ENCODE measurements at places on chromosomes 4 and X. TPM values are rescaled to one million over a fixed set of nuclear protein-coding genes. Genes with fewer than 3 reads are reported as not detected.

- no peak for DNase-seq
Observed at GRCh38 chrX:70352496-70352895, 62.6 kb downstream of the KIF4A start.

- DNase-seq: no peak
Observed at GRCh38 chrX:16930392-16930791, 16.1 kb upstream of the REPS2 start.

DNA sequence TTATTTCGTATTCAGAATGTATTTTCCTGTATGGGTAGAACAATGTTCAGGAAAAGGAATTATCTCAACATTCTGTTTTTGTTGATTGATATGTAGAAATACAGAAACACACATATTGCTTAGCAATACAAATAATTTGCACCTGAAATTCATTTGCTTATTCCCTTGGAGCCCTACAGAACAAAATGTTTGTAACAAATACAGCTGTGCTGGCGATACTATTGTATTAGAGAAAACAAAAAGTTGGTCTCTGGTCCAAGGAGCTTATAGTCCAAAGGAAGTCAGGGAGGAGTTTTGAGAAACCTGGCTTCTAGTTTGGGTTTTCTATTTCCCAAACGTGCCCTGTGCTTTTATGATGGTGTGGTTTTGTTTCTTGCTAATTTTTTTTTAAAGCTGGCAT is 37.8 kb upstream of the CAPN6 start:
- no peak for DNase-seq

DNA sequence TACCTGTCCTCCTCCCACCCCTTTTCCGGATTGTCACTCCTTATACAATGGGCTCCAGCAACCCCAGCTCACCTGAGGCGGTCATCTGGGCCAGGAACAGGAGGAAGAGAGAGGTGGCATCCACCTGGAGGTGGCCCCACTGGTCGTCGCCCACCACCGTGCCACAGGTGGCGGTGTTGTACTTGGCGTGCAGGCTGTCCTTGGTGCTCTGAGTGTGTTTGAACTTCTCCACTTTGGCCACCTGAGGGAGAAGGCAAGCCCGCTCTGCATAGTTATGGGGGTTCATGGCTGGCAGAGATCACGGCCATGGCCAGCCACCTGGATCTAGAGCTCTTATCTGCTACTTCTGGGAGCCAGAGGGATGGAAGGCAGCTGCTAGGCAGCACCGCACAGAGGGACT is 32.9 kb downstream of the PHKA2 start:
- no peak for DNase-seq

DNA sequence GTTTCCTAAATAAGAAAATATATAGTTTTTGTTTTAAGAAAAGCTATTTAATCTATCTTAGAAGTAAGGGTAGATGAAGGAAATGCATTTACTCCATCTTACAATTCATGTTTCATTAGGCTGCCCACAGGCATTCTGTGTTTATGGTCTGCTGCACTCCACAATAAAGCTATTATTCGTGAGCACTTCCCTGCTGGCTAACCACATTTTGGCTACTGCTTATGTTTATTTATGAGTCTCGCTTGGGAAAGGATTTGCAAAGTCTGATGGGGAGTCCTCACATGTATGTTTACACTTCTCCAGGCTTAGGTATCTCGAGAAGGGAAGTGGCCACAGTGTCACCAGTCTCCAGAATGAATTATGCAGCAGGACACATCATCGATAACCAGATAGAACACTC is 260.8 kb upstream of the VCX start:
- no peak for DNase-seq

DNA sequence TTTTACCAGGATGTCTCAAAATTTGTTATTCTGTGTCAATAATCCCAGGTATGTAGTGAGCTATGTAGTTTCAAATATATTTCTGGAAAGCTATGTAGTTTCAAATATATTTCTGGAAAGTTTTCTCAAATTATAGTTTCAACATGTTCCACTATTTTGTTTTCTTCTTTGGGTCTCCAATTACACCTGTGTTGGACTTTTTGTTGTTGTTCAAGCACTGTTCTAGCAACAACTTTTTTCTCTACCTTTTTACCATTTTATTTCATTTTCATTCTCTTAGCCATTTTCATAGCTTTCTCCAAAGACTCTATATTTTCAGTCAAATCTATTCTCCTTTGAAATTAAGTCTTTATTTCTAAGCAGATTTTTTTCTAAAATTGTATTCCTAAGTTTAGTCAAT is 88.4 kb downstream of the LCORL start:
- DNase-seq: no peak

DNA sequence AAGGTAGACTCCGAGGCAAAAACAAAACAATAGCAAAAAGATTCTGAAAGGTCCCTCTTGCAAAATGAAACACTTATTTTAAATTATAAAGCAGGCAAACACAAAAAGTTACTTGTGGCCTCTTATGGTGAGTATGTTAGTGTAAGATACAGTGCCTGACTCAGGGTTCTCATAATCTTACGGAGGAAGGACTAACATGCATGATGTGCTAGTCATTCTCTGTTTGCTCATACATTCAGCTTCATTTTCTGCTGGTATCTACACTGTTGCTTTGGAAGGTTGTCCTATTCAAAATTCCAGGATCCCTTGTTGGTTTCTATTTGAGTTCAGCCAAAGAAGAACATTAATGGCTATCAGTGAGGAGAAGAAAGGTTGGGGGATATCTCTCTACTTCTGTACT is 249.1 kb upstream of the FAM47A start:
- DNase-seq: no peak

DNA sequence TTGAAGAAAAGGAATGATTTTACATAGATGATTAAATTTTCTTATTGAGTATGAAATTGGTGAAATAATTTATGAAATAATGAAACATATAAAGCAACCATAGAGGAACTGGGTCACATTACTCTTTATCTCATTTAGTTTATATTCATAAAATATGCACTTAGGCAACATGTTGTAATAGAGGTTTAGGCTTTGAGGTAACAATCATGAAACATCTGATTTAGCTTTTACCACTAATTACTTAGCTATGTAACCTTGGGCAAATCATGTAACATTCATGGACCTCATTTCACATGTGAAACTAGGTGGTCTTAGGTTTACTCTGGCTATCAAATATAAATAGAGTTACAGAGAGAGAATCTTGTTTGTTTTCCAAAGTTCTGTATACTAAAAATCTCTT is 54.5 kb upstream of the SMARCA5 start:
- no peak for DNase-seq

PCDH18 gene
- total RNA-seq: 0.46 TPM

MAGEC2 gene
- not detected for total RNA-seq

Data from NCI-H460 (cell line).